Stimulated activated CD4-positive, alpha-beta T cell treated with anti-CD3 and anti-CD28 coated beads, Interleukin-12 subunit alpha, Interleukin-12 subunit beta, amount 100 ng/mL, for 4 hours (primary cell): ENCODE measurements at places on chromosomes 3 and 15.

- DNase-seq = no peak
Measured at GRCh38 chr3:107643038-107643883, 120.5 kb downstream of the BBX start.

GRCh38 chr15:75407083-75407482 lies 38.7 kb upstream of the MAN2C1 start:
- no peak for DNase-seq

DNA sequence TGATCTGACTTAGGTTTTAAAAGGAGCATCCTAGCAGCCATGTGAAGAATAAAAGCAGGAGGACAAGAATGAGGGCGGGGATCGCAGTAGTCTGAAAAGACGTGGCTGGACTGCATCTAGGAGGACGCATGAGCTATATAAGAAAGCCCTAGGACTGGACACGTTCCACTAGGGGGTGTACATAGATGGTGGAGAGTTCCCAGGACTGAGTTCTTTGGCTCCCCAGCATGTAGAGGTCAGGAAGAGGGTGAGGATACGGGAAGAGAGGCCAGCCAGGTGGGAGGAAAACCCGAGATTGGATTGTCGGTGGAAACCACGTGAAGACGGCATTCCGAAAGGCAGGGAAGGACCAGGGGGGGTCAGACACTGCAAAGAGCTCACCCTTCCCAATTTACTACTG lies 64.2 kb upstream of the CFAP161 start:
- no peak for DNase-seq

DNA sequence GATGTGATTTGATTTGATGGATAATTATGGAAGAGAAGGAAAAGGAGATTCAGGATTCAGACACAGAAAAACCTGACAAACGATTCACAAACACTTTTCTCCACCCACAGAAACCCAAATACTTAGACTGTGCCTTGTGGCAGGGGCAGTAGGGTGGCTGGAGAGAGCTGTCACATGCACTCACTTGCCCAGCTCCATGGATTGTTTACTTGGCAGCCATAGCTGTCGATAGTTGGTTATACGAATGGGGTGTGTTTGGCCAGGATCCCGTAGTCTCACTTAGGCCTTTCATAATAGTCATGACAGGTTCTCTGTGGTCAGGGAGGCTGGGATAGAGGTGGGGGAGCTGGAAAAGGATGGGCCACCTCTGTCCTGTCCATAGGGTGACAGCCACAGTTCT lies 76.9 kb downstream of the CACNA1D start:
- DNase-seq = no peak

DNA sequence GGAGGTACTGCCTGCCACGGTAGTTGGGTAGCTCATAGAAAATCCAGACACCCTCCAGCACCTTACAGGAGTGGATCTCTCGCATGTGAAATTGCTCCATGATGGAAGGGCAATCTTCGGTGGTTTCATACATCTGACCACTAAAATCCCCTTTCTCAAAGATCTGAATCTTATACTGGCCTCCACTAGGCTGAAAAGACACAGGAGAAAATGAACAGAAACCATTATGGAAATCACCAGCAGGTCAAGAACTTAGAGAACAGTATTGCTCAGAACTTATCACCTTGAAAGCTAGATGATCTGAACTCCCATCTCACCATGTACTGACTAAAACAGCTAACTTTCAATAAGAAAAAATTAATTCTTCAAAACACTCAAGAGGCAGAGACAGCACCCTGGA lies 5.4 kb downstream of the CRYGS start:
- no peak for DNase-seq
